IMR-90 (cell line): ENCODE measurements at places on chromosomes 1 and 21. TPM values are rescaled to one million over a fixed set of nuclear protein-coding genes. Genes with fewer than 3 reads are reported as not detected.

Gene LMOD1
- polyA plus RNA-seq, result 48.6 and 51.7 TPM in 2 replicates

GRCh38 chr1:242946206-242946605, 308.9 kb downstream of the CEP170 start:
- DNase-seq, result no peak

Gene FAM151A
- not detected in 2 replicates for polyA plus RNA-seq

GRCh38 chr1:182192215-182192614, 130.7 kb upstream of the ZNF648 start:
- no peak for DNase-seq

DNA sequence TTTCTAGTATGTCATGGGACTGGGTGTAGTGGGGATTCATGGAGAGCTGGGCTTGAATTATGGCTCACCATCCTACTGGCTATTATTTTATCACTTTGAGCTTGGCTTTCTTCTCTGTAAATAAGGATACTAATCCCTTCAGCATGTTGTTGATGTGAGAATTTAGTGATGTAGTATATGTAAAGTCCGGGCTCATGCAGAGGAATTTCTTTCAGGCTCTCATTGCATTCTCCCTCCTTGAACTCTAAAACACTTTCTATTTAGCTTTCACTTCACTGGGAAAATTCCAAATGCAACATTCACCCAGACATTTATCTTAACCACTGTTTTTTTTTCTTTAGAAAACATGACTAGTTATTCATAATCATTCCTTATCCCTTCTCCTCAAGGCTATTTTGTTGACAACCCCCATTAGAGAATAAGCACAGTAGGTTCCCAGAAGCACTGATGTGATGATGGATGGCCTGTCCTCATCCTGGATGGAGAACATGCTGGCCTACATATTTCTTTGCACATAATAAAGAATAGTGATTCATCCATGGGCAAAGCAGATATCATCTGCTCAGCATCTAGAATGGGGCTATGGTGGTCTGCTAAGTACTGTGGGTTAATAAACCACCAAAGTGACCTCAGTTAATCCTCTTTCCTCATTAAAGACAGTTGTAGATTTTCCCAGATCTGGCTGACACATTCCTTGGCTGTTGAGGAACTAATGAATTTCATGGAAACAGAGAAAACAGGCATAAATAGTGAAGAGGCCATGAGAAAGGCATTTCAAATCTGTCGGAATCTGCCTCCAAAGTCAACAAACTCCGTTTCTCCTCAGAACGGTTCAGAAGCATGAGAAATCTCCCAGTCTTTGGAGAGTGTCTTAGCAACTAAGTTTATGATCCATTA, 68.0 kb upstream of the CYP2J2 start:
- no peak for DNase-seq

- no peak for DNase-seq
Observed at GRCh38 chr1:64826991-64827390, 82.1 kb downstream of the RAVER2 start.

DNA sequence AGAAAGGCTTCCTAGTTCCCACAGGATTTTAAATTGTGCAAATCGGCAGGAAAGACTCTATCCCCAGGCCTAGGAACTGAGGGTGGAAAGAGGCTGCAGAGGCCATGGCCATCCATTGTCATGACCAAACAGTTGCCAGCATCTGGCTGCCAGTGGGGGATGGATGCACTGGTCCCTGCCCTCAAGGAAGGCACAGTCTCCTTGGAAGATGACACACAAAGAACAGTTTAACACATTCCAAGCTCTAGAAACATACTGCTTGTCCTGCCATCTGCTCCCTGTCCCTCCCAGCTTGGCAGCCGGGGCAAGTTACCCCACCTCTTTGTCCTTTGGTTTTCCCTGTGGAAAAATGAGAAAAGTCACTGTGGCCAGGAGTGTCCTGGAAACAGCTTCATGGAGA, 83.2 kb downstream of the BCAR3 start:
- DNase-seq, result no peak

Gene CYB5RL
- polyA plus RNA-seq, result 4.1 and 4.3 TPM in 2 replicates

- peak; percentile 75 for DNase-seq
Observed at GRCh38 chr1:167714439-167715156, 7.2 kb upstream of the MPZL1 start.

Gene GLIS1
- polyA plus RNA-seq, result 2.3 and 3.5 TPM in 2 replicates

DNA sequence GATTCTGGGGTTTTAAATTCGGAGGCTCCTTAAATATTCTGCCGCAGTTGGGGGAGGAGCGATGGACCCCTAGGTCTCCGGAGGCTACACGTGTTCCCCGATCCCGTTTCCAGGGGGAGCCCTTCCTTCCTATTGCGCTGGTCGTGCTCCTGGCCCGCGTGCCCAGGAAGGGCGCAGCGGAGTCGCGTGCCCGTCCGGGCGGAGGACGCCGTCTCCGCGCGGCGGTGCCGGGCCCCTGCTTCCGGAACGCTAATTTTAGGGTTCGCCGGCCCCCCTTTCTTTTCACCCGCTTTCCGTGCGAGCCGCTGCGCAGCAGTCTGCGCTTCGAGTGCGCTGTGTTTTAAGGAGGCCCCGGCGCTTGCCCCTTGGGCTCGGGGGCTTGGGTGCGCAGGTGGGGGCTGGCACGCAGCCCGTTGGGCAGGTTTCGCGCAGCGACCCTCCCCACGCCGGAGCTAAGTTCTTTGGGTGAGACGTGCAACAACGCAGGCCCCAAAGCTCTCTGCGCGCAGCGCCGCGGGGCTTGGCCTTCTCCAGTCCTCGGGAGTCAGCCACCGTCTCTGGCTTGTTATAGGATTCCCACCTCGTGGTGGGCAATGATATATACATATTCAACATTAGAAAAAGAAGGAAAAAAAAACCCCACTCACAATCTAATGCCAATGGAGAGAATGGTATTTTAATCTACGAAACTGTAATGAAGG, 43.5 kb upstream of the DNAJC6 start:
- DNase-seq, result no peak

DNA sequence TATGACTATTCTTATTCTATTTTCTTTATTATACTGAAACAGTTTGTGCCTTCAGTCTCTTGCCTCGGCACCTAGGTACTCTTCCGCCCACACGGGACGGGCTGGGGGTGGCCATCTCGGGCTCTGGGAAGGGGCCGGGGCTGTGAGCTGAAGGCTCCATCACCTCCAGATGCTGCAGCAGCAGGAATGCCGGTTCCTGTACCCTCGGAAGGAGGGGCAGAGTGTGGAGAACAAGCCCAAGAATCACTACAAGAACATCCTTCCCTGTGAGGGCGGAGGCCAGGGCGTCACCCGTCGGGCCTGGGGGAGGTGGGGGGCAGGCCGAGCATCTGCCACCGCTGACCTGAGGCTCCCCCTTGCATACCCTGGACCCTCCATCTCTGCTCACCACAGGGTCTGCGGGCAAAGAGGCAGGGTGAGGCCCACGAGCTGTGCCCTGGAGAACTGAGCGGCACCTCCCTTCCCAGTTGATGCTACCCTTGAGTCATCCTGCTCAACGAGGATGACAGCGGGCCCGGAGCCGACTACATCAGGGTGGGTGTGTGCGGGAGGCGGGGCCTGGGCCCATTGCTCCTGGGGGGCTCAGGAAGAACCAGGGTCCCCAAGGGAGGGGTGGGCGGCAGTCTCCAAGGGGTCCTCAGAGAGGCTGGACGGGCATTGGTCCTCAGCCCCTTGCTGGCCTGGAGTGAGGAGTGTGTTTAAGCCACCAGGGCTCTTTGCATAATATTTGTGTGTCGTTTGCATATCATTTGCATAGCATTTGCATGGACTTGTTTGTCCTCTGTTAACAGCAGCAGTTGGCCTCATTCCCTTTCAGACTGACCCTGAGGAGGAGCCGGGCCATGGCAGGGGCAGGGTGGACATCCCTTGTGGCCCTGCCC, 7.5 kb downstream of the RNF223 start:
- no peak for DNase-seq

- peak; percentile 66 for DNase-seq
Observed at GRCh38 chr1:62781841-62782543, 1.9 kb upstream of the ATG4C start.

Gene KCNJ9
- polyA plus RNA-seq, result not detected in 2 replicates

Gene NEK2
- polyA plus RNA-seq, result 8.8 and 9.9 TPM in 2 replicates

Gene OR2L5
- polyA plus RNA-seq, result not detected in 2 replicates

DNA sequence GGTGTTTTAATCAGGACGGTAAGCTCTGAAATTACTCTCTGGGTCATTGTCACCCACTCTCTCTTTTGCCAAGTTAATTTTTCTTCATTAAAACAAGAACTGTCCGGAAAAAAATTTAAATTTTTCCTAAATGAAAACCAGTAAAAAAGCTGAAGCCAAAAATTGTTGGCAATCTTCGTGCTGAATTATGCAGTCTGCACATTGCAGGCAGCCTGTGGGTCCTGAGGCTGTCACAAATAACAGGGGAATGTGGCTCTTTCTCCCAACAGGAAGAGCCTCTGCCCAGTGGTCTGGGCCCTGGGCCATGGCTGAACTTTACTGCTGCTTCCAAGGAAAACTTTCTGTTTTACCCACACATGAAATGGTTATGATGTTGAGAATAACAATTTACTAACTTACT, 153.9 kb upstream of the SPAG17 start:
- DNase-seq, result no peak

Gene CLCA2
- 0.09 and 0.26 TPM in 2 replicates for polyA plus RNA-seq

DNA sequence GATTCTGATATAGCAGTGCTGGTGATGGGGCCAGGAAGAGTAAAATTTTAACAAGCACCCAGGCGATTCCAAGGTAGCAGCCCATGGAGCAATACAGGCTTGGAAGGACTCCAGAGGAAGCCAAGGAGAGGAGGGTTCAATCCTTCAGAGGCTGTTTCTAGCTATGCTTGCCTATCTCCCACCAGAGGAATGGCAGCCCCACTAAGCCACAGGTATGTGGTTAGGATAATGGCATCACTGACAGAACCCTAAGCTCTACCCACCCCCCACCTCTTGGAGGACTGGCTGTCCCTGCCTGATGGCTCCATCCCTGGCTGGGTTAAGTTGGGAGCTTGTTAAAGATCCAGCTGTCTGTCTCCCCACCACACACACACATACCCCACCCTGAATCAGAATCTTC, 19.3 kb upstream of the PTAFR start:
- no peak for DNase-seq

GRCh38 chr1:219373616-219373935, 199.9 kb downstream of the LYPLAL1 start:
- DNase-seq, result no peak

- no peak for DNase-seq
Observed at GRCh38 chr1:99171184-99171813, 93.0 kb upstream of the PLPPR4 start.

DNA sequence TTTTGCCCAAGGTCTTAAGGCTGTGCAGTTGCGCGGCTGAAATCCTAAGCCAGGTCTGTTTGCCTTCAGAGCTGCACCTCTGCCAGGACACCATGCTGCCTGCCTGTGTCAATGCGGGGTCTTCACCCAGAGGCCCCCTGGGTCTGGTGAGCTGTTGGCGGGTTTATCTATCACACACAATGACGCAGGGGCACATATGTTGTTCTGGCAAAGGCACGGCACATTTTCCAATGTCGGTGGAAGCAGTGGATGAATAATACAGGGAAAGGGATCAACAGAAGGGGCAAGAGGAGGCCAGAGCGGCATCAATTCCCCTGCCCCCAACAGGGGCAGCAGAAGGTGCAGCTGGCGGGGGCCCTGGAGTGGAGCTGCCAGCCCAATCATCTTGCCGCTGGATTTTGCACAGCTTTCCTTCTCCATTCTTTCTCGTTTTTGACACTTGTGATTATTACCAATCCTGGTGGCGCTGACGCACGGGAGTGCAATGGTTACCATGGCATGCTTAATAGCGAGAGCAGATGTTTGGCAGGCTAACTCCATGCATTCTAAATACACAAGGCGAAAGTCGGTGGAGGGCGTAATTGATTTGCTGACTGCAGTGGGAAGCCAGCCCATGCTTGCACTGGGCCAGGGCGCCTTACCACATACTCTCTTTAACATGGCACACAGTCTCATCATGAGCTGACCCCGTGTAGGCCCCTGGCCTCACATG, 45.8 kb upstream of the CYP2J2 start:
- peak; percentile 8 for DNase-seq

Gene GBP5
- not detected in 2 replicates for polyA plus RNA-seq

Gene PTPRC
- not detected in 2 replicates for polyA plus RNA-seq

Gene ARHGAP30
- polyA plus RNA-seq, result 0.02 and 0.03 TPM in 2 replicates

DNA sequence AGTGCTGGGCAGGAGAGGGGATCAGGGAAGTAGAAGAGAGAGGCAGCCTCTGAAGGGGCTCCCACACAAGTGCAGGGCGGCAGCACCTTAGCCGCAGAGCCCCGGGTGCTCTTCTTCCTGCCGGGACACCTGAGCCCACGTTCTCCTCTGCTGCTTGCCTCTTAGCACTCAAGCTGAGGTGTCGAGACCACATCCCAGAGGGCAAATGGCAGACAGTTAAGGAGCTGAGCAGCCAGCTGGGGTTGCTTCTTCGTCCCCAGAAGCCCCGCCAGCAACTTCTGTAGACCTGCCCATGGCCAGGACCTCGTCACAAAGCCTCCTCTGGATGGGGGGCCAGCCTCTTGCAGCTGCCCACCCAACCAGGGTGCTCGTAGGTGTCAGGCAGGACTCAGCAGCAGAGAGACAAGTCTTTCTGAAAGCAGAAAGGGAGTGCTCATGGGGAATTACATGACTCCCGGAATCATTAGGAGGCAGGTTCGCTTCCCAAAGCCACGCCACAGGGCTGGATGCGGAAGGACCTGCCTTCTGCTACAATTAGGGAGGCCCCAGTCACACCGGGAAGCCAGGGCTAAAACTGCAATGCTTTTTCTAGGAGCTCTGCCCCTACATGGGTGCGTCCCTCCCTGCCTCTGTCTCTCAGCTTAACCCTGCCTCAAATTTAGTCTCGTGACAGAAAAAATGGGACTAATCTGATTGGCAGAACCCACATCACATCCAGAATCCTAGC, 141.4 kb upstream of the RAB4A start:
- DNase-seq, result no peak

- no peak for DNase-seq
Observed at GRCh38 chr1:230836793-230837192, 31.5 kb downstream of the C1orf198 start.

DNA sequence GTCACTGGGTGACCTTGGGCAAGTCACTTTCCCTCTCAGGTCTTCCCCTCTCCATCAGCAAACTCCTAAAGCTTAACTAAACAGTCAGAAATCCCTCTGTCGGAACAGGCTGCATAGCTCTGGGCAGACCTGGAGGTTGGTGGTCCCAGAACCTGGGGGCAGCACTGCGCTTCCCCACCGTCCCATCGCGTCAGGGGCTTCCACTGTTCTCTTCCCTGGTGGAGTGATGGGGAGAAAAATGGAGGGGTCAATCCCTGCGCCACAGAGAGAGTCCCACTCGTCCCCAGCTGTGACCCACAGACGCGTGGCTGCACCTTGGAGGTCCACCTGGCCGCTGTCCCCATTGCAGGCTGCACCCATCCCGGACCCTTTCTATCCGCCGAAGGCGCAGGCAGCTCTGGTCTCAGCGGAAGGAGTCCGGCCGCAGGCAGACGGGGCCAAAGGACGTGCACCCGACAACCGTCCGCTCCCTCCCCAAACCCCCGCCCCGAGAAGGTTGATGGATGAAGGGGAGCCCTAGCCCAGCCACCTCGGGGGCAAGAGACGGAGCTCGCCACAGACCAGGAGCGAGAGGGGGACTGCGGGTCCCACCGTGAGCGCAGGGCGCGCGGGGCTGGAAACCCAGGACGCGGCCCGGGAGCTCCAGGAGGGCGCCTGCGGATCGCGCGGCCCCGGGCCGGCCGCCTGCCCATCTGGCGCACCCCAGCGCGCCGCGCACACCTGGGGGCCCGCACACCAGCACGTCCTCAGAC, 588 bp upstream of the WNT3A start:
- no peak for DNase-seq

Gene CELA2A
- polyA plus RNA-seq, result not detected in 2 replicates

- no peak for DNase-seq
Observed at GRCh38 chr1:89295187-89295586, 22.5 kb upstream of the GBP5 start.
